ENCODE measurements at places on chromosomes 12 and 14.

DNA sequence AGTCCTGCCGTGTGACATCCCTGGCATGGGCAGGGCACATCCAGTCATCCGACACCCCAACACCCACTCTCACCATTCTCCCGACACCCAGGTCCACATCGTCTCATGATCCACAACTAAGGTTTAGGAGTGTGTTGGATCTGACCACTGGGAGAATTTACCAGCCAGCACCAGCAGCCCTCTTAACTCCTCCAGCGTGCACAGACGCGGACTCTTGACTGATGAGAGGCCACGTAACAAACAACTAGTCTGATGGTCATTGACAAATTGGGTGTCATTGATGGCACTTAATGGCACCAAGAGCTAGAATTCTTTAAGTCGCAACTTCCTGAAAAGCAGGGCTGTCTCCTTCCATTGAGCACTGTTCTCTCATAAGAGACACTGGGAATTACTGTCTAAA is 203.0 kb upstream of the SFSWAP start:
- no peak for DNase-seq

GRCh38 chr12:52401526-52401925 is 4.6 kb downstream of the KRT82 start:
- DNase-seq, result no peak

GRCh38 chr12:19110221-19110940 is 19.2 kb upstream of the PLEKHA5 start:
- no peak for DNase-seq

- no peak for DNase-seq
Observed at GRCh38 chr14:79043194-79043889, 873.2 kb downstream of the NRXN3 start.

GRCh38 chr12:83185241-83185640 is 498.5 kb downstream of the TMTC2 start:
- no peak for DNase-seq

GRCh38 chr14:77076113-77076631 is 21.9 kb upstream of the CIPC start:
- DNase-seq, result no peak

DNA sequence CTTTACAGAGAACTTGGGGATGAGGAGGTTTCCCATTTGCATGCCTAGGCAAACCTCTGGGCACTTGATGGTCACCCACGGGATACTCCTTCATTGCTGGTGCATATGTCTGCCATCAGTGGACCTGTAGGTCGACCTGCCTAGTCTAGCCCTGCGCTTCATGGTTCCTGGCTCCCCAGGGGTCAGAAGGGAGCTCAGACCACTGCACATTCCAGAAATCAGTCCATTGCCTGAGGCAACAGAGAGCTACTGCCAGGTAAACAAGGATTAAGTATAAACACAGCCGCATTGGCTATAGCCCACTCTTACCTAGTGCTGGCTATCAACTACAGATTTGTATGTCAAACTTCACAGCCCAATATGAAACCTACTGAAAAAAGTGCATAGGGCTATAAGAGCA is 476.4 kb downstream of the SOX5 start:
- no peak for DNase-seq

- DNase-seq, result no peak
Observed at GRCh38 chr14:58780185-58780584, 142.4 kb downstream of the DACT1 start.

- DNase-seq, result no peak
Observed at GRCh38 chr12:85179680-85180270, 100.2 kb upstream of the ALX1 start.

- peak; percentile 76 for DNase-seq
Observed at GRCh38 chr14:23153851-23154796, 29.3 kb downstream of the SLC7A8 start.

- no peak for DNase-seq
Observed at GRCh38 chr12:103462675-103463074, 33.1 kb downstream of the C12orf42 start.

DNA sequence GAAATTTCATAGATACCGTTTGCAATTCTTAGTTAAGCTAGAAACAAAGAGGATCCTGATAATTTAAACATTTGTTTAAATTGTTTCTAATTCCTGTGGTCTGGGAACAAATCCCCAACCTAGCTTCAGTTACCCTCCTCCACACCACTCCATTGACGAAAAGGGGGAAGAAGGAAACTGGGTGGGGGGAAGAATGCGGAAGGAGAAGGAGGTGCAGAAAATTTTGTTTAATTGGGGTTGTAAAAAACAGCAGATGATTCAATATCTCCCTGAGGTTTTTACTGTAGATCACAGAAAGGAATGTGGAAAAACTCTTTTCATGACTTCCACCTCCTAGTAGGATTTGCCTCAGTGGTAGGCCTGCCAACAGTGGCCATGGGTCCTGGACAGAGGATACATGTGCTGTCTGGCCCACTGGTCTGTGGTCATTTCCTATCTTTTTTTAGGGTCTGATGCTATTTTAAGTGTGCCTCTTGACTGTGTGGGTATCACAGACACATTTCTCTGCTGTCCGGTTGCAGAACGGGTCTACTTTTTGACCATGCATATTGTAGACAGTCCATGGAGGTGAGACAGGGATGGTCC is 122.9 kb upstream of the PCED1B start:
- DNase-seq, result no peak

DNA sequence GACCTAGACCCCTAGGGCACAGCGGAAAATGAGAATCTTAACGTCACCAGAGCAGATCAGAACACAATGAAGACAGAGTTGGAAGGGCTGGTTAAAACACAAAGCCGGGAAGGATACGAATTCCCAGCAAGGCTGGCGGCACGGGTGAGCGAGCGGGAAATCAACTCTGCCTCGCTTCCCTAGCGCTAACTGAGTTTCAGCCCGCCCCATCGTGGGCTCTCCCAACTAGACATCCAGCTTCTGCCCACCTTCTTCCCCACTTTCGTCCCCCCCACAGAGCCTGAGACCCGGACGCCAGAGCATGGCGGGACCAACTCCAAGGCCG is 377 bp downstream of the CCNT1 start:
- no peak for DNase-seq

DNA sequence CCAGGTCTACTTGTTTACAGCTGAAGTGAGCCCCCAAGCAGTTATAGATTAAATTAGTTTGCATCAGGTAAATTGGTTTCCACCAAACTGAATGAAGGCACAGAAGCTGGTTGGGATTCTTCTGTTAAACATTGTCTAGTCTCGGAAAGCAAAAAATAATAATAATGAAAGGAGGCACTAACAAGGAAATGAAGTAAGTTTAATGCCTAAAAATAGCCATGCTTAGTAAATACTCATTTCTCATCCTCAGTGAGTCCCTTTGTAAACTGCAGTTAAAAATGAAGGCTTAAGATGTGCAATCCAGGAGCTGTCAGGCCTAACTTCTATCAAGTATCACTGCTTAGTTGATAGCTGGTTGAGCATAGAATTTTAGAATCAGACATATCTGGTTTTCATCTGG is 113.5 kb downstream of the BTG1 start:
- DNase-seq, result no peak

- DNase-seq, result no peak
Observed at GRCh38 chr12:103877288-103877687, 36.3 kb upstream of the NT5DC3 start.

DNA sequence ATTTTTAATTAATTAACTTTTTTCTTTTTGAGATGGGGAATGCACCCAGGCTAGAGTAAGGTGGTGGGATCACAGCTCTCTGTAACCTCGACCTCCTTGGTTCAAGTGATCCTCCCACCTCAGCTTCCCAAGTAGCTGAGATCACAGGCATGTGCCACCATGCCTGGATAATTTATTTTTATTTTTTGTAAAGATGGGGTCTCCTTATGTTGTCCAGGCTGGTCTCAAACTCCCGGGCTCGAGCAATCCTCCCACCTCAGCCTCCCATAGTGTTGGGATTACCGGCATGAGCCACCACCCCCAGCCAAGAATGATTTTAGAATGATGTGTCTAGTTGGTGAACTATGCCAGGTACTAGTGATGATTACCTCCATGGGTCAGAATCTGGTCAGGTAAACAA is 6.6 kb upstream of the LRP10 start:
- no peak for DNase-seq
